ENCODE measurements at places on chromosomes 6 and 20.
A peak's percentile ranks its signal among the peaks of the same experiment; 100 is the strongest.

DNA sequence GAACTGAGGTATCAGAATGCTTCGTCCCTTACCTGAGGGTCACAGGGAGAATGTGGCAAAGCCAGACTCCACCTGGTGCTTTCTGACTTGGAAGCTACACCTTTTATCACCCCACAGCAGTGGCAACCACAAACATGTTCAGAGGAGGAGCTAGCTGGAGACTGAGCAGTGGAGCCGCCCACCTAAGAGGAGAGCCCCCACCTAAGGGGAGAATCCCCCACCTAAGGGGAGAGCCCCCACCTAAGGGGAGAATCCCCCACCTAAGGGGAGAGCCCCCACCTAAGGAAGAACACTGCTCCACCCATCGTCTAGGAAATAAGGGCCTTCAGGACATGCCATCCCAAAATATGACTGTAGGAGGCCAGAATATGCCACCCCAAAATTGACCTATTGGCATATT lies 4.0 kb downstream of the SLC52A3 start:
- no peak for DNase-seq

- no peak for DNase-seq
These were observed 36.9 kb downstream of the ASXL1 start for GRCh38 chr20:32395066-32395465.

- no peak for DNase-seq
These were observed 22.7 kb upstream of the CTAGE9 start for GRCh38 chr6:131733376-131734016.

- no peak for DNase-seq
These were observed 337.0 kb downstream of the THBS2 start for GRCh38 chr6:168916576-168917211.

DNA sequence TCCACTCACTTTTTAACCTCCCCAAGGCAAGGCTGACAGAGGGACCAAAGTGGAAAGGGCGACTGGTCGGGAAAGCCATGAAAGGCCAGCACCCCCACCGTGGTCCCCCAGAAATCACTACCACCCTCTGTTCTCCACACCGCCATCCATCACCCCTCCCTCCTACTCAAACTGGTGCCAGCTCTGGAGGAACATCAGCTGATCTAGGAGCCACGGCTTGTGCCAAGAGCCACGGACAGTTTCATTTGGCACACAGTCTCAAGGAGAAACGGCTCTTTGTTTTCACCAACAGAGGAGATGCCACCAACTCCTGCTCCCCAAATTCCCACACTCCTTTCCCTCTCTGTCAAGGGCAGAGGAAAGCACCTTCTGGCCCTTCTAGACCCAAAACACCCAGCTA lies 26.0 kb downstream of the TBC1D7 start:
- no peak for DNase-seq

DNA sequence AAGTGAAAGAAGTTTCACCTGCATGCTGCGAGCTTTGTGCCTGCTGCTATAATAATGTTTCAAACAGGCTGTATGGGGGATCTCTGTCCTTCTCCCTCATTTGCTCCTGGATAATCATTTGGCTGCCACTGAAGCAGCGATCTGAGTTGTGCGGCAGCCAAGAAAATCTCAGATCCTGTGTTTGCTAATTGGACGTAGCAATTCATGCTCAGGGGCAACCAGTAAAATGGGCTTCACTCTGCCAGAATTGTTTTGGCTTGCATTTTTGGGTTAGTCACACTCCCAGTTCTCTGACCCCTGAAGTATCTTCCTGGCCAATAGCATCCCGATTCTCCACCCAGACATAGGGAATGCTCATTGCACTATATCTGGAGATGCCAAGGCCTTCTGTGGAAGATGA lies 13.7 kb upstream of the STXBP5 start:
- DNase-seq: no peak

DNA sequence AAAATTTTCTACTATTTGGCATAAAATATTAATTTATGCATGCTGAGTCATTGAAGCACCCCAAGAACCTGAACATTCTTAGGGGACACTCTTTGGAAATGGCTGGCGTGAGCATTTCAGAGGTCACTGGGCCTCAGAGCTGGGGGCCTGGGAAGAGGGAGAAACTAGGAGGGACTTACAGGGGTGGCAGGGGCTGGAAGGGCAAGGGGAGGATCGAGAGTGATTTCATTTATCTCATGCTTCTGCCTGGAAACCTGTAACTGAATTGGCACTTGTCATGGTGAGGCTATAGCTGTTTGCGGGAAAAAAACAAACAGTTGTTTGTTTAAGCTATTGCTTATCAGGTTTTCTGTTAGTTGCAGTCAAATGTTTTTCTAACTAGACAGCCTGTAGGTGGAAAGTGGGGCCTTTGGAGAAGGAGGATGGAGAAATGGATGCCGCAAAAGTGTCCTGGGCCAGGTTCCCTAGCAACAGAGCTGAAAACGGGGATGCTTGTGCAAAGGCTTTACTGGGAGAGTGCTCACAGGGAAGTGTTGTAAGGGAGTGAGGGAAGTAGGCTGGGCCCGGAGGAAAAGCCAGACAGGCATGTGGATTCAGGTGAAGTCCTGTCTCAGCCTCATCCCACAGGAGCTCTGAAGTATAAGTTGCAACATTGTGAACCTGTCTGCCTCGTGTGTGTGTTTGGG lies 36.4 kb upstream of the KAT14 start:
- no peak for DNase-seq

DNA sequence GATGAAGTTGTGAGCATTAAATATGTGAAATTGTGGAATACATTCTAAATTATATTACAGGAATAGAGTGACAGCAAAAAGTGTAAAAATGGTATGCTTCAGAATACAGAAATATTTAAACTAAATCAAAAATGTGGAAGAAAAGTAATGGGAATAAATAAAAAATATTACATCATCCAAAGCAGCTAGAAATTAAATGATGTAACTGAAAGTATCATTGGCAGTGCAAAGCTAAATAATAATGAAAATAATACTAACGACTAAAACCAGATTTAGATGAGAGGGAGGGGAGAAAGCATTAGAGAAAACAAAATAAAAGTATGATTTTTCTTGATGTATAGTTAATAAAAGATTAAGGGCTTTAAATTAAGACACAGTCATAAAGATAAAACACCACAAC lies 1104.0 kb downstream of the EPHA7 start:
- DNase-seq: no peak

DNA sequence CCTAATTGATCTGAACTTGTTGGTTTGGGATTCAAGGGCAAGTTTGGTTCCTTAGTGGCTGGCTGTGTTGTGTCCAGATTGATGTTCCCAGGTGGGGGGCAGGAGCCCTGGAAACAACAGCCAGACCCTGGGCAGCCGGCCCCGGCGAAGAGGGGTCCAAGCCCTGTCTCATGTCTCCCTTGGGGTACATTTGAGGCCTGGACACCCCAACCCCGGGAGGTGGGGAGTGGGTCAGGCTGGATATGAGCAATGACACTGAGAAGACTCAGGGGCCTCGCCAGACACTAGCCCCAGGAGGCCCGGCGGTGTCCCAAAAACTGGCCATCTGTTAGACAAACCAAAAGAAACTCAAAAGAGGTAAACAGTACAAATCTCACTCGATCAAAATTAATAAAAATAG lies 79.6 kb downstream of the YTHDF1 start:
- DNase-seq: no peak

GRCh38 chr6:5785249-5785648 lies 221.5 kb downstream of the NRN1 start:
- DNase-seq: no peak

DNA sequence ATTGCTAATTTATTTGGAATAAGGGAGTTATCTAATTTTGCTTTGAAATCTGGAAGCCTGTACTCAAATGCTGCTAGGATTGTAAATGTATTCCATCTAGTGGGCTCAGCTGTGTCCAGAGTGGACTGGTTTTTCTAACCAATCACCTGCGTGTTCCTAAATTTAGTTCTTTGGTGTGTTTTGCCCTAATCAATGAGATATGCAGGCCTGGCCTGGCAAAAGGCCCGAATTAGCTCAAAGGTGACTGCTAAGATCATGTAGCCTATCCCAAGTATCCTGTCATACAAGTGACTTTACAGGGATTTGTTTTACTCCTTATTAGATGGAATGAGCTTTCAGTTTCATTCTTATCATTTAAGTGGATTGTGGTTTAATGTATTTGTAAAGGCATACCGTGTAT lies 51.3 kb upstream of the ARMC2 start:
- DNase-seq: no peak

- DNase-seq: no peak
These were observed 26.3 kb downstream of the CDH26 start for GRCh38 chr20:59984541-59984940.

- peak; percentile 88 for DNase-seq
These were observed 83.0 kb downstream of the TMEM242 start for GRCh38 chr6:157240059-157240959.

DNA sequence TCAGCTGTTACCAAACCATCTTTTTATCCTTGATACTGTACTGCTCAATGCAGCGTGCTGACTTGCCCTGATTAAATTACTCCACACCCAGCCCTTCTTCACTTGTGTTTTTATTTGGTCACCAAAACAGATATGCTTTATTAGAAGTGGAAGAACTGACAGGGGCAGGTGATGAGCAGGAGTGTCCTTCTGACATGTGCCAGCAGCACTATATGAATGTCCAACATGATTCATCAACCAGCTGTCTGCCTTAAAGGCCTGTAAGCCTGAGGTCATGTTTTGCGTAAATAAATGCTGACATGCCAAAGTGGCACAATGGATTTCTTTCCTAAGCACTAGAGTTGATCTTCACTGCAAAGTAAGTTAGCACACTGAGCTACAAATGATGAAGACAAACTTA lies 15.4 kb downstream of the POPDC3 start:
- DNase-seq: peak; percentile 80

GRCh38 chr6:20096536-20096935 lies 115.7 kb downstream of the MBOAT1 start:
- no peak for DNase-seq

DNA sequence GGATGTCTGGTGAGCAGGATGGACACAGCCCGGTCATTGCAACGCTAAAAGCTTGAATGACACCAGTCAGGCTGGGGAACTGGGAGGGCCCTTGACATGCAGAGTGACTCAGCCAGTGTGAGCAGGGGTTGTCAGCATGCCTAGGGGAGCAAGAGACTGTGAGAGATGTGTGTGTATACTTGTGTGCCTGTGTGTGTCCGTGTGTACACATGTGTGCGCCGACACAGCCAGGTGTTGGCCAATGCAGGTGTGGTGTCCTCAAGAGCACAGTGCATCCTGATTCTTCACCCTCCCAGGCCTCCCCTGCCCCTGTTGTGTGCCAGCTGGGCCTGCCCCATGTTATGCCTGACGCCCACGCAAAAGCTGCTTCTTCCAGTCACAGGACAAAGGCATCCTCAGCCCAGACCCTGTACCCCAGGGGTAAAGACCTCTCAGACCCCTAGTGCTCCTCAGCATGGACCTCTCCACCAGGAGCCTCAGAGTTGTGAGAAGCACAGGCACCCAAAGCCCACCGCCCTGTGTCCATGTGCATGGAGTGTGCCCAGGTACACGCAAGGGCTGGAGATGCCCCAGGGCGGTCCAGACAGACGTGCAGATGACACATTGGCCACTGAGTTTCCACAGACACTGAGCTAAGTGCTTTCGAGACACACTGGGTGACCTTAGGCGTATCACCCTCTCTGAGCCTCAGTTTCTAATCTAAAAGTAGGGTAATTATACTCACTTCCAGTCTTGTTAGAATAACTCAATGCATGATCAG lies 16.6 kb downstream of the NRSN2 start:
- DNase-seq: no peak

- DNase-seq: no peak
These were observed 62.4 kb downstream of the YTHDF1 start for GRCh38 chr20:63153254-63154221.

DNA sequence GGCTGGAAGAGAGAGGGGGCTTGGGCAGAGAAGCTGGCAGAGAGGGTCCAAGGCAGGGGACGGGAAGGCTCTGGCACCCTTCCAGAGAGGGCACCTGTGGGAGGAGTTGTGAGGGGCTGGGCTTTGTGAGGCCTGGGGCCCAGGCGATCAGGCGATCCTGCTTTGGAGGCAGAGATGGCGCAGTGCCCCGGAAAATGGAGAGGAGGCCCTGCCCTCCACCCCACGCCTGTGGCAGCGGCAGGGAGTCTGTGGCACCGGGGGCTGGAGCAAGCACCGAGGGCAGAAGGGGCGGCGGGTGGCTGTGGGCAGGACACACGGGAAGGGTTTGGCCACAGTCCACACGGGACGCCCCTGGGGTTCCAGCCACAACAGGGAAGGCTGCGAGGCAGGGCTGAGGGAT lies 36.5 kb upstream of the FNDC1 start:
- DNase-seq: no peak

DNA sequence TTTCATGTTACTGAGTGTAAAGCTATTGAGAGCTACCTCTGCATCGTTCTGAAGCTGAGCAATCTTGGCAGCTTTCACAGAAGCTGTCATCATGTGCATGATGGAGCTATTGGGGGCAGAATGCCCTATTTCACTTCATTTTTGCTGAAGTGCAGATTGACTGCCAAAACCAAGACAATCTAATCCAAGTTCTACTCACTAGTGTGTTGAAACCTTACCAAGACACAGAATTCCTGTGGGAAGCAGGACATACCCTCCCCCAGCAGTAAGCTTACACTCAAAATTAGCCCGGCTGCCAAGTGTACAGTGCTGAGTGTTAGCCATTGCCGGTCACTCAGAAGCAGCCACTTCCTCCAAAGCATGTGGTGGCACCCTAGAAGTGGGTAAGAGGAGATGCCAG lies 177.3 kb upstream of the TENT5A start:
- DNase-seq: no peak
